ENCODE measurements at places on chromosomes 11 and 22.

DNA sequence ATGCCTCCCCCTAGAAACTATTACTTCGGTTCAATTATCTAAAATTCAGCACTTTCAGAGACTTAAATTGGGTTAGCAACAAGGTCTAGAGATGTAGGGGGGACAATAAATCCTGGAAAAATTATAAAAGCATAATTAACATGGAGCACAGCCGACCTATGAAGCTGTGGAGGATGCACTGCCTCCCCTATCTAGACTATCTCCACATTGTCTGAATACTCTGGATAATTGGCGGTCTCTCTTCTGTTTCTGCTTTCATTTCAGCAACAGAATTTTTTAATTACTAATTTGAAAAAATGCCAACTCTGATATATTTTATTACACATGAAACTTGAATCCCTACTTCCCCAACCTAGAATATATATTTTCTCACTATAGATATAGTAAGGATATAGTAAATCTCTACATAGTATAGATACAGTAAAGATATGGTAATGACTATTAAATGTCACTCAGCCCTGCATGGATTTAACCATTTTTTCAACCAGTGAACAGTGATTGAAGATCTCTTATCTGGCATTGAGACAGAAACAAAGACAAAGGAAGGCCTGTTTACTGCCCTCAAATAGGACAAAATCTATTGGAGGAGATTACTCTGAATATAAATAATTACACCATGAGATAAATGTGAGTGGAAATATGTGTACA, 157.6 kb downstream of the BLID start:
- DNase-seq = no peak

GRCh38 chr22:45314054-45314721, 4.5 kb downstream of the FAM118A start:
- DNase-seq = no peak

DNA sequence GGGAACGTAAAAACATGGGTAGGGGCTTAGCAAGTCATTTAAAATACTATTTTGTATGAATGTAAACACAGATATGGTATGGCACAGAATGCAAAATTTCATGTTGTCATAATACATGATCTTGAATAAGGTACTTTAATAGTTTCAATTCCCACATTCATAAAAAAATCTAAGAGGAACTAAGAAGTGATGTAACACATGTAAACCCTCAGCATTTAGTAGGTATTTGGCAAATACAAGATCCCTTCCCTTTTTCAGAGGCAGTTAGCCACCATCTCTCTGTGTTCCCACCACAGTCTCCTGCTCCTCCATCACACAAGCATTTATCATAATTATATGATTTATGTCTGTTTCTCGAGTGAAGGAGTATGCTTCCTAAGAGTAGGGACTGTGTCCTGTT, 251.8 kb downstream of the TENM4 start:
- no peak for DNase-seq

DNA sequence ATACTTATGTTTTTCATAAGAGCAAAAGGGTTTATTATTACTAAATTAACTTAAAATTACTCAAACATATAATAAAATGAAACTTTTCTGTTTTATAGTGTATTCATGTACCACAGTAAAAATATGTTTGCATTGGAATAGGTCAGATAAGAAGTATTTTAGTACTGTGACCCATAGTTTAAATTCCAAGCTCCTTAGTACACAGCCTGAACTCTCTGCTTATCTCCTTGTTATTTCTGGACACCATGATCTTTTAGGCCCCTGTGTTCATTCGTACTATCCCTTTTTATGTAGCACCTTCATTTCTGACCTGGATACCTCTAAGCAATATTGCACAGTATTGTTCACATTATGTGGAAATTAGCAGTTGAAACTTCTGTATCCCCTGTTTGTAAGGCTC, 296.7 kb upstream of the SYN3 start:
- no peak for DNase-seq

Measured in endothelial cell (in vitro differentiated cells).